Activated T-cell treated with anti-CD3 and anti-CD28 coated beads, Interleukin-2, amount 50 U/mL, for 1 hour (primary cell): ENCODE measurements at places on chromosomes 12 and 14.
A peak's percentile ranks its signal among the peaks of the same experiment; 100 is the strongest.

DNA sequence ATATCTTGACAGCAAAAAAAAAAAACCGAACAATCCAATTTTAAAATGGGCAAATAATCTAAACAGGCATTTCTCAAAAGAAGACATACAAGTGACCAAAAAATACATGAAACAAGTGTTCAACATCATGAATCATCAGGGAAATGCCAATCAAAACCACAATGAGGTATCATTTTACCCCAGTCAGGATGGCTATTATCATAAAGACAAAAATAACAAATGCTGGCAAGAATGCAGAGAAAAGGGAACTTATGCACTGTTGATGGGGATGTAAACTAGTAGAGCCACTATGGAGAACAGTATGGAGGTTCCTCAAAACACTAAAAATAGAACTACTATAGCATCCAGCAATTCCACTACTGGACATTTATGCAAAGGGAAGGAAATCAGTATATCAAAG is 448.2 kb downstream of the RGS6 start:
- DNase-seq, result no peak

GRCh38 chr14:19975291-19975690 is at the start of gene OR4K15:
Gene OR4K15, plus strand, starts transcription at chr14:19975591. Its CDS starts 0 bp downstream, at chr14:19975591.
- no peak for DNase-seq

GRCh38 chr14:83483063-83483462 is 1949.4 kb upstream of the SEL1L start:
- no peak for DNase-seq

- DNase-seq, result no peak
These were observed 20.3 kb upstream of the C14orf180 start for GRCh38 chr14:104559028-104559803.

DNA sequence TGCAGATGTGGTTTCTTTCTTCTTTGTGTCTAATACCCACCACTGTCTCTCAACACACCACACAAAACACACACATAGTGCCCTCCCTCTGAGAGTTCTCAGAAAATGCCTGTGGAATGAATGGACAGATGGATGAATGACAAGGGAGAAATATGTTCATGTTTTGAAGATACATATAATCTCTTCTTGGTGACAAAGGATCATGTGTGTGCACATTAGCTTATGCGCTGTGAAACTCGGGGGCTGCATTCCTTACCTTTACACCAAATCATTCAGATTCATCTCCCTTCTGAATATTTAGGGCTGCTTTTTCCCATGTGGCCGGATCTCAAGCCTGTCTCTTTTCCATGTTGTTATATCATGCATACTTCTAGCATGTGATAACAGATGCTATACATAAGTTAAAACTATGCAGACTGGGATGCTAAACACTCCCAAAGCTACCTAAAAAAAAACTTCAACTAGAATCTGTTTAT is 111.4 kb downstream of the EPS8 start:
- no peak for DNase-seq

GRCh38 chr12:29552324-29552927 is 54.9 kb upstream of the OVCH1 start:
- DNase-seq, result peak; percentile 59

DNA sequence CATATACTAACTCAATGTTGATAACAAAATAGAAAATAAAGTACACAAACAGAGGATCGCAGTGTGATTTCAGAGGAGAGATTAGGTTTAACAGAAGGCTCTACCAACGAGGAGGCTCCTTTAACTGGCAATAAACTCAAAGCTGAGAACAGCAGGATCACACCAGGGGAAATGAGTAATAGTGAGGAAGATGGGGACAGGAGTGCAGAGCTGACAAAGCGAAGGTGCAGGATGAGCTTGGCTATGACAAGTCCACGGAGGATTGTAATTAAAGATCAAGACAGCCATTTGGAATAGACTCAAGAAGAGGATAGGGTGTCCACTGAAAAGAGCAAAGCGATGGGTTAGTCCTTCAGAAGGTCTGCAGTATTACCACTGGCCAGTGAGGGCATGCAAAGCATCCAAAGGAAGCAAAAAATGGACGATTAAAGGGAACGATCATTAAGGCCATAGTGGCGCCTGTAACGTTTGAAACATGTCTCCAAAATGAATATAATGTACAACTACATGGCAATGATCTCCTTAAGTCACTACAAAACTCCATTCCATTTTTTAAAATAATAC is 85.3 kb downstream of the GRIN2B start:
- no peak for DNase-seq

- DNase-seq, result no peak
These were observed 281.7 kb downstream of the DUSP6 start for GRCh38 chr12:89070603-89071002.

DNA sequence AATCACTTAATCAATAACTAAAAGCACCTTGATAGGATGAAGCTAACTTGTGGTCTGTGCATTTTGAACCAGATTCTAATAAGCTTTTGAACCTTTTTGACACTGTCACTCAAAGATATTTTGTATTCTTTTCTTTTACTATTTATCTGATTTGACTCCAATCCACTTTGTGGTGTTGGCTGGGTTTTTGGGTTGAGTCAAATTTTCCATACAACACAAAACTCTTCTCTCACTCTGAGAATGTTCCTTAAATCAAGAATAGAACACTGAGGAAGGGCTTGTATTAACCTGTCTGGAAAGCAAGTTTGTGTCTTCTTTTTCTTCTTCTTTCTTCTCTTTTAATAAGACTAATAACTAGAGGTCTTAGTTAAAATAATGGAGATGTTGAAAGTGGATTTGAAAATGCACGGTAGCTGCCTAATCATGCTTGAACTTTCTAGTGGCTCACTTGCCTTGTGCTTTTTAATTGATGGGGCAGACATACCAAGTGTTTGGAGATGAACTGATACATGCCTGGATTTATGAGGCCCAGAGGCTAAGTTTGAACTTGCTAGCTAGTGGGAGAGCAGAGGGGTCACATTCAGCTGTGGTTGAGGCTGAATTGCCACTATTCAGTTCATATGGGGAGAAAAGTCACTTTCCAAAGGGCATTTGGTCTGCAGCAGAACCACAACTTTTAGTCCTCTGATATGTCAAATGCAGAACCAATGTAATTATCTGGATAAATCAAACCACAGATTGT is 93.5 kb upstream of the PTHLH start:
- no peak for DNase-seq

DNA sequence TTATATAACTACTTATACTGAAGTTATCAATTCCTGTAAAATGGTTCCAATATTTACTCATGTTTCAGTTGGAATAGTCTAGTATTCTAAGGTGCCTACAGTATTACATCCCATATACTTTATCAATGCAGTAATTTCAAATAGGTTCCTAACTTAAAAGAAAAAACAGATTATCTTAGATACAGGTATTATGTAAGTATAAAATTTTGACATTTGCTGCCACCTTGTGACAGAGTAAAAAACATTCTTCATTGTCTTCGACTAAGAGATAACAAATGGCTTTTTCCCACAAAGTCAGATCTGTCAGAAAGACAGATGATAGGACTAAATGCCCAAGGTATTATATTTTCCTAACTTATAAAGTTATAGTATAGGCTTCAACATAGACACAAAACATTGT is 78.7 kb downstream of the TXNDC16 start:
- DNase-seq, result no peak

DNA sequence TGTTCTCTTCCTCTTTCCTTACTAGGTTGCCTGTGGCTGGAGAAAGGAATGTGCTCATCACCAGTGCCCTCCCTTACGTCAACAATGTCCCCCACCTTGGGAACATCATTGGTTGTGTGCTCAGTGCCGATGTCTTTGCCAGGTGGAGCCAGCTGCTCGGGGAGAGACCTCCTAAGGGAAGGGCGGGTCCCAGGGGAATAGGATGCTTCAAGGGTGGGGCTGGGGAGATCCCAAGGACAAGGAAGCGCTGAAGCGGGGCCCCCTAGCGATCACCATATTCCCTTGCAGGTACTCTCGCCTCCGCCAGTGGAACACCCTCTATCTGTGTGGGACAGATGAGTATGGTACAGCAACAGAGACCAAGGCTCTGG is 10.2 kb downstream of the MARS1 start:
- DNase-seq, result no peak

DNA sequence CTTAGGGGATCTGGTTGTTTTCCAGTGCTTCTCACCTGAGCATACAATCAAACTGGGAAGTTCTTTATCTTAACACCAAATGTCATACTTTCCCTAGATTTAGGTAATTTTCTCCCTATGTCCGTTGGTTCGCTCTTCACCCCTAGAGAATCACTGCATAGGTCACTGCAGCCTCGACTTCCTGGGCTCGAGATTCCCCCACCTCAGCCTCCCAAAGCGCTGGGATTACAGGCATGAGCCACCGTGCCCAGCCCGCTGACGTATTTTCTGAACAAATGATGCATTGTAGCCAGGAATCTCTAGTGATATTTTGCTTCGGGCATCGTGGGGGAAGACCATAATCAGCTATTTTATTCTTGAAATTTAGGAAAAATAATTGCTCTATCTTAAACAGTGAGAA is 1.1 kb upstream of the RPL41 start:
- DNase-seq, result no peak

GRCh38 chr12:124026755-124027745 is 54.0 kb downstream of the ZNF664 start:
- no peak for DNase-seq

- no peak for DNase-seq
These were observed 48.6 kb upstream of the PCNX1 start for GRCh38 chr14:70858641-70859040.

DNA sequence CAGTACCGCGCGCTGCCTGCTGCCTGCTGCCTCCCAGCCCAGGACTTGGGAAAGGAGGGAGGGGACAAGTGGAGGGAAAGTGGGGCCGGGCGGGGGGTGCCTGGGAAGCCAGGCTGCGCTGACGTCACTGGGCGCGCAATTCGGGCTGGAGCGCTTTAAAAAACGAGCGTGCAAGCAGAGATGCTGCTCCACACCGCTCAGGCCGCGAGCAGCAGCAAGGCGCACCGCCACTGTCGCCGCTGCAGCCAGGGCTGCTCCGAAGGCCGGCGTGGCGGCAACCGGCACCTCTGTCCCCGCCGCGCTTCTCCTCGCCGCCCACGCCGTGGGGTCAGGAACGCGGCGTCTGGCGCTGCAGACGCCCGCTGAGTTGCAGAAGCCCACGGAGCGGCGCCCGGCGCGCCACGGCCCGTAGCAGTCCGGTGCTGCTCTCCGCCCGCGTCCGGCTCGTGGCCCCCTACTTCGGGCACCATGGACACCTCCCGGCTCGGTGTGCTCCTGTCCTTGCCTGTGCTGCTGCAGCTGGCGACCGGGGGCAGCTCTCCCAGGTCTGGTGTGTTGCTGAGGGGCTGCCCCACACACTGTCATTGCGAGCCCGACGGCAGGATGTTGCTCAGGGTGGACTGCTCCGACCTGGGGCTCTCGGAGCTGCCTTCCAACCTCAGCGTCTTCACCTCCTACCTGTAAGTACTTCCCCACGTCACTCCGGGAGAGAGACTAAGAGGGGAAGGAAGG is at the start of gene LGR5:
LGR5 (plus strand) TSS at position 186 of the 732 bp plus-strand sequence; CDS start at position 469, 283 bp downstream.
- no peak for DNase-seq

GRCh38 chr14:69328765-69329164 is 68.8 kb downstream of the GALNT16 start:
- DNase-seq, result no peak

- DNase-seq, result no peak
These were observed 23.4 kb downstream of the MAP1LC3B2 start for GRCh38 chr12:116582610-116583009.

DNA sequence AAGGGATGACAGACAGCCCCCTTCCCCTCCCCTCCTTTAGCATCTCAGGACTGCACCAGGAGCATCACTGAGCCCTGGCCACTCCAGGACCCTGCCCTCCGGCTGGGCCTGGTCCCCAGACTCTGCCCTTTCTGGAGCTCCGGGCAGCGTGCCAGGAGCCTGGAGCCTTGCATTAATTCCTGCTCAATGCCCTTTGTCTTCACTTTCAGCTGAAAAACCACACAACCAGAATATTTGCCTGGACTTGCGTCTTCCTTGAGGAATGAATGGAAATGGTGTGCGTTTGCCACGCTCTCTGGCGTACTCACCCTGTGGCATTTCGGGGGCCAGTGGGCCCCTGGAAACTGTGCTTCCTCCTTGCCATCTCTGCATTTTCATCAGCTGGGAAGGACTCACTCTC is 8.5 kb upstream of the RFLNA start:
- DNase-seq, result no peak

DNA sequence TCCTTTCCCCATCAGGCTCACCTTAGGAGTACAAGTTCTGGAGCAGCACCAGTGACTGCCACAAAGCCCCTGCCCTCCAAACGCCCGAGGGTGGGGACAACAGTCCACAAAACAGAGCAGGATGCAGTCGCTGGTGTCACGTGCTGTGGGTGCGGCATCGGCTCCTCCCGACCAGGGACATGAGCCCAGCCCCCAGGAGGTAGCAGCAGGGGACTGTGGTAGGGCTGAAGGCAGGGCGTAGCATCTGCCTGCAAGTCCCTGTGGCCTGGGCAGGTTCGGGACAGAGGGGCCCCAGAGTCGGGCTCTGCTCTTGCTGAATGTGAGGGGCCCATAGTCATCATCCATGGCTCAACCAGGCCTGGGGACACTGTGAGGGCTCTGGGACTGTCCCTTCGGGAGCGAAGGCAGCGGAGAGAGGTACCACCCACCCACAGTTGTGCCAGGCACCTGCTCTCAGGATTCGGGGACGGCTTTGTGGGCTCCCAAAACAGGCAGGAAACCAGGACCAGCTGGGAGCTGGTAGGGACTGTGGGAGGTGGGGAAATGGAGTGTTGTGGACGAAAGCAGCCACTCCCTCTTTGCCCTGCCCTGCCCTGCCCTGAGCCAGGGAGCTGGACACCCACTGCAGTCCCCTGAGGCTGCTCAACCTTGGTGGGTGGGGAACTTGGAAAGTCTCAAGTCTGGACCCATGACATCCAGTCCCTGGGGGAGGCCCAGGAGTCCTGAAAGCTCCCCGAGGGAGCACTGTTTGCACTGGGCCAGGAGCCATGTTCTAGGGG is 30.7 kb downstream of the FBRSL1 start:
- DNase-seq, result no peak

- DNase-seq, result no peak
These were observed 5.6 kb downstream of the TBX5 start for GRCh38 chr12:114400361-114400811.

DNA sequence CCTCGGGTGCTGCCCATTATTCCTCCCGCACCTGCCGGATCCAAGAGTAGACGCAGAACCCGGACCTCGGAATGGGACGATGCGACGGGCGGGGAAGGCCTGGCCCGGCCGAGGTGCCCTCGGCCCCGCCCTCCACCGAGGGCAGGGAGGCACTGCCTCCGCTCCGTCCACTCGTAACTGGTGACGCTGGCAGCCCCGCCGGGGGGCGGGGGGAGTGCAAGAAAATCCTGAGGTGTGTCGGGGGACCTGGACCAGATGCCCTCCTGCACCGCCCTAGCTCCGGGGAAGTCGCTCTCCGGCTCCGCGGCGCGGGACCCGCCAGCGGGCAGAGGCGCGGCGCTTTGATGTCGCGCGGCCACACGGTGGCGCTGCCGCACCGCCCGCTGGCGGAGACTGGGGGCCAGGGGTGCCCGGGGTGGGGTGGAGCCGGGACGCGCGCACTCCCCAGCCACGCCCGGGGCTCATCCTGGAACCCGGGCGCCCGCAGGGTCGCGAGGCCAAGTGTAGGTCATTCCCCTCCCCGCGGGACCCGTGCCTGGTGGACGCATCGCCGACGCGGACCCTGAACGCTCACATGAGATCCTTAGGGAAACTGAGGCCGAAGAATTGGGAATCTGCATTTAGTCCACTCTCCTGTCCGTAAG is 202.8 kb downstream of the TTC8 start:
- peak; percentile 72 for DNase-seq

- no peak for DNase-seq
These were observed 25.3 kb downstream of the WDR20 start for GRCh38 chr14:102164965-102165364.

GRCh38 chr12:71162832-71163763 is 5.3 kb upstream of the TSPAN8 start:
- DNase-seq, result no peak

- no peak for DNase-seq
These were observed 287.0 kb downstream of the PCNX1 start for GRCh38 chr14:71194251-71194650.

GRCh38 chr14:71988939-71989338 is 56.7 kb downstream of the RGS6 start:
- no peak for DNase-seq
